ENCODE measurements at places on chromosomes 7 and 10.
A peak's percentile ranks its signal among the peaks of the same experiment; 100 is the strongest.

- DNase-seq: peak; percentile 40
These were observed 70.3 kb upstream of the NANOS1 start for GRCh38 chr10:118958984-118959925.

DNA sequence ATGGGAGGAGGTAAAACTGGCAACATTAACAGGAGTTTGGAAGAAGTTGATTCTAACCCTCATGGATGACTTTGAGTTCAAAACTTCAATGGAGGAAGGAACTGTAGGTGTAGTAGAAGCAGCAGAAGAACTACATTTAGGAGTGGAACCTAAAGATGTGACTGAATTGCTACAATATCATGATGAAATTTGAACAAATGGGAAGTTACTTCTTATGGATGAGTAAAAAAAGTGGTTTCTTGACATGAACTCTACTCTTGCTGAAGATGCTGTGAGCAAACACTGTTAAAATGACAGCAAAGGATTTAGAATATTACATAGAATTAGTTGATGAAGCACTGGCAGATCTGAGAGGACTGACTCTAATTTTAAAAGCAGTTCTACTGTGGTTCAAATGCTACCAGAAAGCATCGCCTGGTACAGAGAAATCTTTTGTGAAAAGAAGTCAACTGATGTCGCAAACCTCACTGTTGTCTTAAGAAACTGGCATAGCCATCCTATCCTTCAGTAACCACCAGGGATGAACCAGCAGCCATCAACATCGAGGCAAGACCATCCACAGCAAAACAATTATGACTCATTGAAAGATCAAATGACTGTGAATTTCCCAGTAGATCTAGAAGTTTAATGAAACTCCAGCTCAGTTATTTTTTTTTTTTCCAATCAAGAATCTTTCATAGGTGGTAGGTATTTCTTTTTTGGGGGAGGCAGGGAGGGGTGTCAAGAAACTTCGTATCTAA lies 20.8 kb downstream of the BRAF start:
- DNase-seq: no peak

DNA sequence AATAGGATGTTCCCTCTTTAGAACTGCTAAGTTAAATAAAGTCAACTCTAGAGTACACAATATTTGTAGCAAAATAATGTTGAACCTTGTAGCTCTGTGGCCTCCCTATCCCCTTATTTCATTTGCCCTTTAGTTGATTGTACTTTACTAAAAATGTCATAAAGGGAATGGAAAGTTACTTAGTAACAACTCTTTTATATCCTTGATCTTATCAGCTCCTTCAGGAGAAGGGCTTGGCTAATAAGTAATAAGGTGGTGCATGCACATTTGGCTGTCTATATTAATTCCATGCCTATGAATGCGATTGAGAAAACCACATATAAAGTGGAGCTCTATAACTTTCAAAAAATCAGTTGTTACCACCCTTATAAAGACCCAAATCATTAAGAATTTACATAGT lies 41.5 kb upstream of the GATA3 start:
- no peak for DNase-seq

GRCh38 chr7:110868458-110868857 lies 222.5 kb upstream of the LRRN3 start:
- no peak for DNase-seq

DNA sequence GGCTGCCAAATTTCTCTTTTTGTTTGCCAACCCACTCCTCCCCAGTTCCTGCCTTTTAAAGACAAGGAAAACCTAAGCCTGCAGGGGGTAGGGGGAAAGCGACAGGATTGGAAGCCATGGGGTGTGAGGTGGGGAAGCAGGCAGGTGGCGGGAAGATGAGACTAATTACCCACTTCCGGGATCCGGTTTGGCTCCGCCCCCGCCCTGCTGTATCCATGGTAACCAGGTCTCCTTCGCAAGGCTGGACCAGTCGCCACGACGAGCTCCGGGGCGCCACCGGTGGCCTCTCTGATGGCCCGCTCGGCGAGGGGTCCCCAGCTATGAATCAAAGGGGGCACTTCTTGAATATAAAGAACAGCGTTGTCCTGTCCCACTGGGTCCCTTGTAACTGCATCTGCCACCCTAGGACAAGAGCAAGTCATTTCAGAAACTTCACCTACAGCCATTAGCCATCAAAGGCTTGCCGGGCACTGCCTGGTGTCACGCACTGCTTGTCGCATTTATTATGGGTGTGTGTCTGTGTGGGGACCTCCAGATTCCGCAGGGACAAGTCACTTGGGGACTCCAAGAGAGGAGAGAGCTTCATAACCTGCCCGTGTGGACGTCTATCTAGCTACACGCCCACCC lies 55.4 kb upstream of the LMTK2 start:
- peak; percentile 4 for DNase-seq

DNA sequence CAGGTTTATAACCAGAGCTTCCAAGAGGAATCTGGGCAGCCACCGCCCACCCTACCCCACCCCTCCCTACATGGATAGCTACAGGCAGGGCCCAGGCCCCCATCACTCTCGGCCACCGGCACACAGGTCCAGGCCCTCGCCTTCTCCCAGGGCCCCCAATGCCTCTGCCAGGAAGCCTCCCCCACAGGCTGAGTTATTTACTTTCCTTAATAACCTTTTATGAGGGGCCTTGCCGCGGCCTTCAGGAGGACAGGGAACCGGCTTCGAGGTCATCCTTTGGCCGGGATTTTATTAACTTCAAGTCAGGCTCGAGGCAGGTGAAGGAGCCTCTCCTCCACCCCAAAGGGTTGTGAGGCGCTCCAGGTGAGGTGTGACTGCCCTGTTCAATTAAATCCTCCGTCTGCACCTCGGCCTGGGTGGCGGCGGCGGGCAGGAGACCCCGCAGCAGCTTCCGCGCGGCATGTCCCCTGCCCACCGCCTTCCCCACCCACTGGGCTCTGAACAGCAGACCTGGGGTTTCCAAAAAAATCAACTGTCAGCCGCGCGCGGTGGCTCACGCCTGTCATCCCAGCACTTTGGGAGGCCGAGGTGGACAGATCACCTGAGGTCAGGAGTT lies 106.5 kb downstream of the MICALL2 start:
- no peak for DNase-seq

- DNase-seq: no peak
These were observed 23.0 kb upstream of the AFAP1L2 start for GRCh38 chr10:114427124-114427852.

- no peak for DNase-seq
These were observed 114.4 kb upstream of the SVIL start for GRCh38 chr10:29749150-29749549.

DNA sequence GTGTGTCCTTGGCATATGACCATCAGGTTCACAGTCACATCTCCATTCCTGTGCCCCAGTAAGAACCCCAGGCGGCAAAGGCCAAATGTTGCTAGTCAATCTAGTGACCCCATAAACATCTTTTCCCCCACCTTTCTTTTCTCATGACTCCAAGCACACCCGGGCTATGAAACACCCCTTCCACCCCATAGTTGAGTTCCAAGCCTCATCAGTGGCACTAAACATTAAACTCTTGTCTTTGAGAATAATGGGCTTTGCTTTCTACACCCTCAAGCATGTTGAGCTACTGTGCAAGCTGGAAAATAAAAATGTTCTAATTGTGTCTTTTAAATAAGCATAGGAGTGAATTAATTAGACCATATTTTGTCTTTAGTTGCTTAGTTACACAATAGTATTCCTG lies 9.4 kb downstream of the ARID5B start:
- no peak for DNase-seq

DNA sequence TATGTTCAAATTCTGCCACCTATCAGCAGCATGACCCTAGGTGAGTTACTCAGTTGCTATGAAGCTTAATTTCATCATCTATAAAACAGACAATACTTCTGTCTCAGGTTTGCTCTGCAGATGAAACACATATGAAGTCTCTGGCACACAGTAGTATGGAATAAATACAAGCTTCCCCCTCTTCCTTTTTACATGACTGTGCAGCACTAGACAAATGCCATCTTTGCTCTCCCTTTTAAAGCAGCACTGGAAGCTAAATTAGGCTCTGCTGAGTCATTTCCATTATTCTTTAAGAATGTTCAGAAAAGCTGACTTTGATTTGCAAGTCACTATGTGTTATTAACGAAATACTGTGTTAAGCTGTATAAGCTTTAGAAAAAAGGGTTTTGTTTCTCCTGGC lies 40.7 kb upstream of the ANAPC16 start:
- DNase-seq: peak; percentile 59

GRCh38 chr7:29488977-29489376 lies 74.7 kb upstream of the PRR15 start:
- no peak for DNase-seq

DNA sequence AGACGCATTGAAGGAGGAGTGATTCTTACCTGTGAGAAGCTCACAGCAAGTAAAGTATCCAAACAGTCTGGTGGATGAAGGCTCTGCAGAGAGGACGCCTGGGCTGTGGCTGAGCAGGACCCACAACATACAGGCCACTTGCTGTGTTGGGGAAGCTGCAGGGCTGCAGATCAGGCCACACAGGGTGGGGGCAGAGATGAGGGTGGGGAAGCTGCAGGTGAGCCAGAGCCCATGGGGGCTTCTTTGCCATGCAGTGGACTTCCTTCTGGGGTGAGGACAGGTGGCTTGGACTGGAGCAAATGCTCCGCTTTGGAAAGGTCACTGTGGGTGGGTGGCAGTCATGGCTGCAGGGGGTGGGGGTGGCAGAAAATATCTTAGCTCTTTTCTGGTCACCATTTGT lies 214.8 kb downstream of the GLRX3 start:
- DNase-seq: no peak

DNA sequence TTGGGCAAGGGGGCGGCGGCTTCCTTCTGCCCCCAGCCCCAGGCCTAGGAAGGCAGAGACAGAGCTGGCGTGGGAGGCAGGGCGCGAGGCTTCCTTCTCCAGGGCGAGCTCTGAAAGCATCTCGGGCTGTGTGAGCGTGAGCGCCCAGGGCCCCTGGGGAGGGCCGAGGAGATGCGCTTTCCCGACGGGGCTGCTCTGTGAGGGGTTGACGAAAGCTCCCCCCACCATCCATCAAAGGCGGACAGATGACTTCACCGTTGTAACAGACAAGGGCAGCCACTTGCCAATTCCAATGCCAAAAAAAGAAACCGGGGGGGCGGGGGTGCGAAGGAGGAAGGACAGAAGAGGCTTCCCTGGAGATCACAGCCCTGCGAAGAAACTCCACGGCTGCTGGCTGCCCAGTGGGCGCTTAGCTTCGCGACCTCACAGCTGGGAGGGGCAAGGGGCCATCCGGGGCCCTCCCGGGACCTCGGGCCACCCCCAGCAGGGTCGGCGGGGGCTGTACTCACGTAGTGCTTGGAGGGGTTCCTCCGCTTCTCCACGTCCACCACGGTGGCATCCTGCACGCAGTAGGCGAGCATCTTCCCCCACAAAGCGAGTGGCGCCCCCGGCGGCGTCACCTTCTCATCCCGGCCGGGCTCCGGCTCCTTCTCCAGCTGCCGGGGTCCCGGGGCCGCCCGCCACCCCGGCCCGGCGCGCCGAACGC lies 537 bp downstream of the SH3PXD2A start:
- DNase-seq: peak; percentile 19

DNA sequence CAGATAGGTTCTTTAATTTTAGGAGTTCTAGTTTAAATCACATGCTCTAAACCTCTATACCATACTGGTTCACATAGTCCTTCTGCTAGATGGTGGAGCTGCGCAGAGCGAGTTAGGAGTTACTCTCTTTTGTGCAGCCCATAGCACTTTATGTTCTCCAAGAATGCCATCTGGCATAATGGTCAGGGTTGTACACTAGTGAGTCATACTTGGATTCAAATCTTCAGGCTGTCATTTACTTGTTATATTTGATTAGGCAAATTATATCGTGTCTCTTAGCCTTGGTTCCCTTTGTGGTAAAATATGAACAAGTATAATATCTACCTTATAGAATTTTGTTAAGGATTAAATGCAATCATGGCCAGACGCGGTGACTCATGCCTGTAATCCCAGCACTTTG lies 1078.3 kb downstream of the NRG3 start:
- DNase-seq: no peak

- DNase-seq: no peak
These were observed 13.0 kb upstream of the AP5Z1 start for GRCh38 chr7:4762121-4763055.

GRCh38 chr7:13990319-13990983 lies 985 bp upstream of the ETV1 start:
- peak; percentile 36 for DNase-seq

DNA sequence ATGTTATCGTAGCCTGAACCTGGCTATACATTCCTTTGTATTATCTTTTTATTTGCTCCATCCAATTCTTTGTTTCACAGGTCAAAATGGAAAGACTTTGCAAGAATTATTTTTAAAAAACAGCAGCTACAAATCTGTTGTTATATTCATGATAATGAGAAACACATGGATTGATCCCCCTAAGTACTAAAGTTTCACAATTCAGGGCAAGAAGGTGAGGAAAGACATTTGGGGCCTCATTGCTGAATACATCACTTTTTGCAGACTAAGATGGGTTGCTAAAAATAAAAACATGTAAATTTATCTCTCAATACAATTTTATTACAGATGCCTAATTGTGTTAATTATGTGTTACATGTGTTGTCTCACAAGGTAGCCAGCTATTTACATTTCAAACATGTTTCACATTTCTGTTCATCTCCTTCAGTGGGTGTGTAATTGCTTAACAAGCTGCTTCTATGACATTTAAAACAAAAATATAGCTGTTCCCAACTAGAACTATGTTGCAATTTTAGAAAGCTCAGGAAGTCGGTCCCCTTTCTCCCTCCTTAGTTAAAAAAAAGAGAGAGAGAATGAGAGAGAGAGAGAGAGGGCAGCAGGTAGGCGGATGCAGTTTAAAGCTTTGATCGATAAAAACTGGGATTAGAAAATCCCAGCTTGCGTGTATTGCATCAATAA lies 606.3 kb upstream of the FZD8 start:
- DNase-seq: no peak

GRCh38 chr7:2108071-2108455 lies 124.7 kb downstream of the MAD1L1 start:
- DNase-seq: no peak

- DNase-seq: no peak
These were observed 188.0 kb downstream of the PPP1R9A start for GRCh38 chr7:95095259-95095965.

- DNase-seq: no peak
These were observed 19.8 kb upstream of the MRC1 start for GRCh38 chr10:17789396-17789795.

DNA sequence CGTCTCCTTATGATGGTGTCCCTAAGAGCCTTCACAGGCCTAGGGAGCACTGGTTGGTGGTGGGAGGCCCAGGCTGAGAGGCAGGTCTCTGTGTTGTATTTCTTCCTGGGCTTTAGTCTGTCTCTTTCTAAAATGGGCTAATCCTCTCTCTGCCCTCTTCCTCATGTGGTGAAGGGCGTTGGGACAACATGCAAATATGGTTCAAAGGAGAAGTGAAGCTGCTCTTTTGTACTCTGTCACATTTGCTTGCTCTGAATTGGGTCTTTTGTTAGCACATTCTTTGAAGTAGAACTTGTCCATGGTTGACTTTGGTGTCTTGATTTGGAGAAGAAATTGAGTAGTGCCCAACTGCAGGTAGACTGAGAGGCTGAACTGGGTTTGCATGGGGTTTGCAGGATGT lies 814 bp downstream of the HK1 start:
- no peak for DNase-seq

GRCh38 chr10:32937911-32938424 lies 20.1 kb downstream of the ITGB1 start:
- DNase-seq: peak; percentile 33

- DNase-seq: peak; percentile 46
These were observed 511 bp upstream of the NRP1 start for GRCh38 chr10:33334805-33335550.

Data from hematopoietic multipotent progenitor cell (in vitro differentiated cells).